ENCODE measurements at places on chromosomes 16 and 17.

- DNase-seq, result no peak
Observed at GRCh38 chr17:78528541-78528940, 48.7 kb downstream of the DNAH17 start.

DNA sequence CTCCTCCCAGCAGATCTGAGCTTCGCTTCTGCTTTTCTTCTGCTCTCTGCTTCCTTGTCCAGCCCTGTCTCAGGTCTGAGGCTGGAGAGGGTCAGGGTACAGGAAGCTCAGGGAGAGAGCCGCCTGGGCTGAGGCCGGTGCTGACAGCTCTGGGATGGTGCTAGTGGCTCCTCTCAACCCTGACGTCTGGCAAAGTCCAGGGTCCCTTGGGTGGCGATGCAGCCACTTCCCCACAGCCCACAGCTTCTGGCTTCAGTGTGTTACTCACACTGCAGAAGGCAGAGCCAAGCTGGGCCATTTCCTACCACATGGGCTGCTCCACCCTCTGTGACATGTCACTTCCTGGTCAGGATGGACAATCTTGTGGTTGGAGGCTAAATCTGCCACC, at the start of gene CD300C:
TSS of gene CD300C (minus strand) at position 273 of the 388 bp plus-strand sequence. CDS start 333 bp downstream, outside the sequence.
- DNase-seq, result no peak

- DNase-seq, result no peak
Observed at GRCh38 chr17:82235056-82235774, 6.4 kb downstream of the SLC16A3 start.

GRCh38 chr16:85330694-85331188, 218.5 kb upstream of the CIBAR2 start:
- DNase-seq, result peak; percentile 53

- DNase-seq, result no peak
Observed at GRCh38 chr17:76197911-76198310, 42.4 kb downstream of the RNF157 start.

GRCh38 chr16:87697256-87697655, 68.5 kb downstream of the KLHDC4 start:
- no peak for DNase-seq
